ENCODE measurements at places on chromosomes 2 and 18. TPM values are rescaled to one million over a fixed set of nuclear protein-coding genes. Genes with fewer than 3 reads are reported as not detected.

The ACOXL gene
- not detected for total RNA-seq

The POTEJ gene
- not detected for total RNA-seq

The IL1F10 gene
- not detected for total RNA-seq

The ERBB4 gene
- not detected for total RNA-seq

The CHPF gene
- total RNA-seq, result 392 TPM

The DNAH6 gene
- total RNA-seq, result 0.39 TPM

The DIPK1C gene
- total RNA-seq, result not detected

The TDRD15 gene
- not detected for total RNA-seq

The CRYGD gene
- total RNA-seq, result not detected

The TUBA3E gene
- total RNA-seq, result 0.22 TPM

The NOL4 gene
- total RNA-seq, result 0.65 TPM

The DSC3 gene
- total RNA-seq, result 521 TPM

The UGT1A8 gene
- total RNA-seq, result not detected
